ENCODE measurements at places on chromosomes 1 and 21. TPM values are rescaled to one million over a fixed set of nuclear protein-coding genes. Genes with fewer than 3 reads are reported as not detected.

Gene CSF3R
- 3.8 TPM for polyA plus RNA-seq

Gene RHBG
- polyA plus RNA-seq, result 0.22 TPM

Gene IL6R
- polyA plus RNA-seq, result 7.7 TPM

Gene PLCH2
- 1.0 TPM for polyA plus RNA-seq

Gene CAPN8
- not detected for polyA plus RNA-seq

Gene IL22RA1
- polyA plus RNA-seq, result not detected

Gene SERBP1
- 437 TPM for polyA plus RNA-seq

Gene HSD11B1
- polyA plus RNA-seq, result not detected

Gene S100A9
- 17.0 TPM for polyA plus RNA-seq

Gene MASP2
- 4.6 TPM for polyA plus RNA-seq

Gene PLD5
- 1.4 TPM for polyA plus RNA-seq

Gene SLAMF8
- 0.45 TPM for polyA plus RNA-seq

Gene KNCN
- polyA plus RNA-seq, result not detected

Gene TACSTD2
- polyA plus RNA-seq, result 1.4 TPM

Gene PYHIN1
- 0.23 TPM for polyA plus RNA-seq

Gene RNU1-2
- not detected for polyA plus RNA-seq

Gene SIKE1
- polyA plus RNA-seq, result 25.3 TPM

Gene BEST4
- polyA plus RNA-seq, result 0.19 TPM

Gene KRTAP10-11
- polyA plus RNA-seq, result not detected

Gene VCAM1
- polyA plus RNA-seq, result 14.8 TPM

Gene GGPS1
- 36.8 TPM for polyA plus RNA-seq

Gene KCNJ6
- 1.1 TPM for polyA plus RNA-seq

Gene THBS3
- 39.6 TPM for polyA plus RNA-seq

Gene AVPR1B
- 0.14 TPM for polyA plus RNA-seq

Gene IFI6
- 99.0 TPM for polyA plus RNA-seq

Gene KRTAP19-6
- polyA plus RNA-seq, result not detected

Gene SELP
- polyA plus RNA-seq, result 0.76 TPM

Gene PCBP3
- 0.81 TPM for polyA plus RNA-seq

Gene ZNF683
- polyA plus RNA-seq, result not detected

Gene IFNGR2
- 52.7 TPM for polyA plus RNA-seq

Gene GPA33
- 0.12 TPM for polyA plus RNA-seq

Gene OVAAL
- not detected for polyA plus RNA-seq

Gene OPRD1
- 0.74 TPM for polyA plus RNA-seq

Gene AADACL4
- 0.13 TPM for polyA plus RNA-seq

Gene PIGR
- 0.04 TPM for polyA plus RNA-seq

Gene UTP11
- 85.8 TPM for polyA plus RNA-seq

Gene FCER1G
- 21.4 TPM for polyA plus RNA-seq

Gene CRABP2
- polyA plus RNA-seq, result 314 TPM

Gene KCNJ15
- polyA plus RNA-seq, result 0.23 TPM

Gene PLEKHN1
- polyA plus RNA-seq, result 0.13 TPM

Gene MCM3AP
- polyA plus RNA-seq, result 64.0 TPM

Gene SPATA17
- polyA plus RNA-seq, result 2.3 TPM

Gene KCNJ9
- polyA plus RNA-seq, result 0.09 TPM

Gene FCRL5
- polyA plus RNA-seq, result not detected

Gene GNPAT
- polyA plus RNA-seq, result 59.5 TPM

Gene SLAMF6
- polyA plus RNA-seq, result 0.31 TPM

Gene CNTN2
- 0.72 TPM for polyA plus RNA-seq

Gene NBPF4
- polyA plus RNA-seq, result not detected

Gene RGS13
- polyA plus RNA-seq, result 0.15 TPM

Gene LRRC3
- polyA plus RNA-seq, result 2.4 TPM

Gene OR10Z1
- polyA plus RNA-seq, result 0.10 TPM

Gene MIER1
- polyA plus RNA-seq, result 20.9 TPM

Gene F11R
- 12.4 TPM for polyA plus RNA-seq

Gene ATP6V1G3
- not detected for polyA plus RNA-seq

Gene RBM34
- 59.7 TPM for polyA plus RNA-seq
